Esophagus squamous epithelium (tissue), 5 donors: ENCODE measurements at places on chromosomes 3 and 15. TPM values are rescaled to one million over a fixed set of nuclear protein-coding genes. Genes with fewer than 3 reads are reported as not detected.

Gene MYRIP
- 0.66 TPM for total RNA-seq

Gene GOLGA6L4
- total RNA-seq: 4.1 TPM

Gene LRRC58
- 11.6 TPM for total RNA-seq

Gene DAPK2
- total RNA-seq: 12.9 TPM

Gene CRABP1
- total RNA-seq: not detected

Gene GP9
- not detected for total RNA-seq

Gene TIMMDC1
- 41.4 TPM for total RNA-seq

Gene TGM5
- total RNA-seq: 19.6 TPM

Gene CFAP161
- 0.38 TPM for total RNA-seq

Gene GADL1
- total RNA-seq: not detected

DNA sequence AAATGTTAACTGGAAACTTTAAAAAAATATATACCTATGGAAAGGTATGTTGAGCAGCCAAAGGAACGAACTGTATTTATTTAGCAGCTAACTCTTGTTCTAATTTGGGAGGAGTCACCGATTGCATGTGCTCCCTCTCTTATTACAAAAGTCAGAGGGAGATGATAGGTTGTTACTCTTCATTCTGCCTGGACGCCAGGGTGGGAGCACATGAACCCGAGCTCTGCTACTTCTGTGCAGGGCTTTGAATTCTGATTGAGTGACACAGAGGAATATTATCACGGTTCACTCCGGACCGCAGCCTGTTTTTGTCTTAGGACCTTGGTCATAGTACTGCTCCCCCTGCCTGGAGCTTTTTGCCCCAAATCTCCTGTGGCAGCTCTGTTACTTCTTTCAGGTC, 36.9 kb upstream of the LRIG1 start:
- no peak for DNase-seq

GRCh38 chr3:177881351-177881750, 654.9 kb upstream of the KCNMB2 start:
- DNase-seq: no peak

DNA sequence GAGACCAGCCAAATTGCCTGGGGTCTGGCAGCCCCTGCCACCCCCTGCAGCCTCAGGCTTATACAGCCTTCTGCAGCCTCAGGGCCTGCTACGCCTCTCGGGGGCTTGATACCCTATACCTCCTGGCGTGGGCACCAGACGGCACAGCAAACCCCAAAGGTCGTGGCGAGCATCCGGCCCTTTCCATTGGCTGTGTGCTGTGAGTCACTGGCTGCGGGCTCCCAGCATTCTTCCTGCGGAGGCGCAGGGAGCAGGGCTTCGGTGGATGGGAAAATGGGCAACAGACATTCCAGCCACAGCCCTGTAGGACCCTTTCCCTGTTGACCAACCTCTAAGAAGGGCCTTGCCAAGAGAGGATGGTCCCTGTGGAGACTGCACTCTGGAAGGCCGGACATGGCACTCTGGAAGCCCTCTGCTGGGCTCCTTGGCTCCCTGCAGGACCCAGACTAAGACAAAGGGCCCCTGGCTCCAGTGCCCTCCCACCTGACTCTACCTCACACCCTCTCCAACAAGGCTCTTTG, 59.6 kb downstream of the ITGA11 start:
- DNase-seq: no peak

- no peak for DNase-seq
Measured at GRCh38 chr3:48364840-48365239, 7.2 kb upstream of the FBXW12 start.

DNA sequence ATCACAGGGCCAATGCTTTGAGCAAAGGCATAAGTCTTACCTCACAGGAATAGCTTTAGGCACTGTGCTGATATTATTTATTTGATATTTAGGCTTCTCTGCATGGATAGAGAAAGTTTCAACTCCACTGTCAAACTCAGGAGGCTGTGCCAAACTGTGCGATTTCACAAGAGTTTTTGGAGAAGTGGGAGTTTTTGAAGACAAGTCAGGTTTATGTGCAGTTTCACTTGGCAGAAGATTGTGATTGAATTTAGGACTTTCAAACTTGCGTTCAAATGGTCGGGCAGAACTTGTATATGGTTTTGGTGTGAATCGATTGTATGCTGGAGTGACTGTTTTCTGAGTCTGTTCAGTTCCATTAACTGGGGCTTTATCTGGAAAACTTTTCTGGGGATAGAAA, 113.7 kb downstream of the TJP1 start:
- DNase-seq: no peak

GRCh38 chr3:181379278-181379677, 332.4 kb upstream of the SOX2 start:
- DNase-seq: no peak

DNA sequence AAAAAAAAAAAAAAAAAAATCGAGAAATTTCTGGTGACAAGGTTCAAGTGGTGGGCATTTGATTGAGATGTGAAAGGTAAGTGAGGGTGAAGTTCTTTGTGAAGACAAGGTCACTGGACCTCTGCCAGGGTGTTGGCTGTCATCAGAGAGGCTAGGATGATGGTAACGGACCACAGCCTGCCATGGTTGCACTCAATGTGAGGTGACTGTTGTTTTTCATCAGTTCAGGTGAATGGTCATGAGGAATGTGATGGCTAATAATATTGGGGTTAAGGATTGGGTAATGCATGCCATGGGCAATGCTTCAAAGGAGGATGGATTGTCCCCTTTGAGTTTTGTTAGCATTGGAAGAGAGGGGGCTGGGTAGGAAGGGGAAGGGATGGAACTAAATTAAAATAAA, 4.3 kb upstream of the ALPK3 start:
- no peak for DNase-seq

DNA sequence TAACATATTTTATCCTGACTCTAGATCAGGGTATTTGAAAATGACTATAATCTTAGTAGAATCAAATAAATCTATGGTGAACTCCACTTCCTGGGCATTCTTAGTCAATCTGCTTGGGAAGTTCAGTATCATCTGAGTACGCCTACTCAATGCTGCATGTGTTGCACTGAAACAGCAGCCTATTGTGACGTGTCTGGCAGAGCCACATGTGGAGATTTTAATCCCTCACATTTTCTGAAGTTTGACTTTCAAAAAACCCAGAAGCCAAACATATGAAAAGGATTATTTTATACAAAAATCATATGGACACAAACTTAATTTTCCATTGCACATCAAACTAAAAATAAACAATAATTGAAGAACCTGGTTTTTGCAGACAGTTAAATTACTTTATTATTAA, 798.3 kb downstream of the ROBO1 start:
- DNase-seq: no peak

DNA sequence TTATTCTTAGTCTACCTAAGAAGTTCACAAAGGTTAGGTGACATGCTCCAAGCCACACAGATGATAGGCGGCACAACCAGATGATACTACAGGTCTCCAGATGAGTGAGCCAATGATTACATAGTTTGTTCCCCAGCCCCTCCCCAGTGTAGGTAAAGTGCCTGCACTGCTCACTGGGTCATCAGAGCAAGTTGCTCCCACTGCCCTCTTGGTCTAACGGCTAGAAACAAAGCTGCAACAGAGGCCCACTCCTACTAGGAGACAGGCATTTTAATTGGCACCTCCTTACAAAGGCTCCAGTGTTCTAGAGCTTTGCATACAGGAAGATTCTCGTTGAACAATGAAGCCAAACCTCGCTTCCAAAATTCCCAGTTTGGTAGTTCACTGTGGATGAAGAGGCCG, 47.3 kb downstream of the TMEM44 start:
- DNase-seq: no peak

DNA sequence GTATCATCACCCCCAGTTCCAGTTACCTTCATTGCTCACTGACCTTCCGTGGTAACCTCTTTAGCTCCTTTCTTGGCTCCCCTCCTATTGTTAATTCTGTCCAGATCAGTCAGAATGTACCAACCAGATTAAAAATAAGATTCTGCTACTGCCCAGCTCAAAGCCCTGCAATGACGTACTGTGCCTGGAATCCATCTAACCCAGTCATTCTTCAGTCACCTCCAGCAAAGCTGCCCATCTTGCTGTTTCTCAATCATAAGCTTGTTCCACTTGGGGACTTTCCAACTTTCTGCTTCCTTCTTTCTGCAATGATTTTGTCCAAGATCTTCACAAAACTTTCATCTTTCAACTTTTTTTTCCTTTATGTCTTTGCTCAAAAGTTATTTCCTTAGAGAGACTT, 512.0 kb upstream of the ZNF385D start:
- no peak for DNase-seq
